ENCODE measurements at places on chromosomes 7 and 10.

DNA sequence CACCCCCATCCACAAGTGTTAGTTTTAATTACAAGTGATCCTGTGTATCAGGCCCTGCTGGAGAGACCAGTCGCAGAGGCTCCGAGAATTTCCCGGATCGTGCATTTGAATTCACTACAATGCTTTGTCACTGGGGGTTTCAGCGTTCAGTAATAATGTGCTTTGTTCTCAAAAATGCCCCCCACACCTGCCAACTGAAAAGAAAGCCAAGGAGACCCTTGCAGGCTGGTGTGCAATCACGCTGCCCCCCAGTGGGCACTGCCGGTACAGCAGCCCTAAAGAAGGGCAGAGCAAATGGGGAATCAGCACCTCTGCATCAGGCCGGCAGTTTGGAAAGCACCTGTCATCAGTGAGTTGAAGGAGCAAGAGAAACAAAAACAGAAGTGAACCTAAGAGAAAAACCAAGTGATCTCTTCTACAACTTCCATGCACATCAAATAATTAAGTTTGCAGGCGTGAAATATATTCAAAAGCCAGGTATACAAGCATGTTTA lies 177.6 kb downstream of the PARD3 start:
- peak; percentile 64 for DNase-seq

DNA sequence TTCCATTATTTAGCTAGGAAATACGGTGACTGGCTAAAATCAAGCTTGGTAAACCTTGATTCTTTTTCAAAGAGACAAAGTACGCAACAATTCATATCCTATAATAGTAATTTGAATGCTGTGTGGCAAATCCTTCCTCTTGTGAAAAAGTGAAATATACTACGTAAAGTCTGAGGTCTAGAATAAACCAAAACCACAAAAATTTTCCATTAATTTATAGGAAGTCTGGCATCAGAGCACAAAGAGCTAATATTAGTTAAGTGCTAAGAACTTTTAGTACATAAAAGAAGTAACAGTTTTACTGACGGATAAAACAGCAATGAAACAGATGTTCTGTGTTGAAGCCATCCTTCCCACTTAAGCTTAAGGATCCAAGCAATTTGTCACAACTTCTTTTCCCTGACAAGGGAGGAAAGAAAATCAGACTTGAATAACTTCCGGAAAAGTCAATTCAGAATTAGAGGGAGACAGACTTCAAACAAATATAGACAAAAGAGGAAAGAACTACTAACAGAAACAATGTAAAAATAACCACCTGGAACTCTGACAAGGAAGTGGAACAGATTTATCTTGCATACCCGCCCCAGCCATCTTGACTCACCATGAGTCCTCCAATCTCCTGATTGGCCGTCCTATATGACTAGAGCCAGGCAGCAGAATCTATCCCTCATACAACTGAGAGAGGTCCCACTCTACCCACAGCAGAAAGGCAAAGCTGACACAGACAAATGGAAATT lies 34.6 kb downstream of the RHEB start:
- DNase-seq = no peak

DNA sequence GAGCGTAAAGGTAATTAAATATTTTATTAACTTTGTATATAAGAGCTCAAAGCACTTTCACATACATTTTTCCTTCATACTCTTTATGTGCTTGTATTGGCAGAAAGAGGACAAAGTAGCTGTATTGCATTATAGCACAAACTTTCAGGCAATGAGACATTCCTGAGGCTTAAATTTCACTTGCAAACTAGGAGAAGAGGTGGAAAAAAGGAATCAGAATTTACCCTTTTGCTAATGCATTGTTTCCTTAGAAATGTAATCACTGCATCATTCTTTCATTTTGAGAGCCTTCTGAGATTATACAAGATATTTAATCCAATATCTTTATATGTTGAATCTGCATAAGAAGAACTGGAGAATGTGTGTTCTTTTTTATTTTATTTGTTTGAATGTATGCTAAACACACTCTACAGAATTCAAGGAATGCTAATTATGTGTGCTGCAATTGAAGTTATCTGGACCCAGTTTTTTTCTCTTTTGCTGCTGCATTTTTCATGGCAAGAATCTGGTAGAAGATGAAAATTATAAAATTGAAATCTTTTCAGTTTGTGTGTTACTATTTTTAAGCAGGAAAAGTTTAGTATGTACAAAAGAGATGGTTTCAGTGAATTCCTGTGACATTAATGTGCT lies 185.1 kb downstream of the NXPH1 start:
- no peak for DNase-seq

DNA sequence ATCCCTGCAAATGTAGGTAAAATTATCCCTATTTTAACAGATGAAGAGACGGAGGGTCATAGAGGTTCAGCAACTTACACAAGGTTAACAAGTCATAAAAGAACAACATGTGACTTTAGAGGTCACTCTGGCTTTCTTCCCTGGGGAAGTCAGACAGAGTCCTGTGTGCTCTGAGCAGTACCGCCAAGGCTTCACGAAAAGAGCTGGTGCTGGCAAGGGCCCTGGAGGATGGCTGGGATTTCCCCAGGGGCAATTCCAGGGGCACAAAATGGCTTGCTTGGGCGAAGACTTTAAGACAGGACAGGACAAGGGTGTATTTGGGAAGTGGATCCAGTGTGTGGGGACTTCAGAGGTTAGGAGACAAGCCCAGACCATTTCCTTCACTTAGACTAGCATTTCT lies 144.1 kb downstream of the PIP4K2A start:
- no peak for DNase-seq

Measured in hematopoietic multipotent progenitor cell treated with erythropoietin and hydrocortisone succinate and interleukin-3 and kit ligand, for 6 days (in vitro differentiated cells).